ENCODE measurements at places on chromosomes 1 and 21. TPM values are rescaled to one million over a fixed set of nuclear protein-coding genes. Genes with fewer than 3 reads are reported as not detected.

DNA sequence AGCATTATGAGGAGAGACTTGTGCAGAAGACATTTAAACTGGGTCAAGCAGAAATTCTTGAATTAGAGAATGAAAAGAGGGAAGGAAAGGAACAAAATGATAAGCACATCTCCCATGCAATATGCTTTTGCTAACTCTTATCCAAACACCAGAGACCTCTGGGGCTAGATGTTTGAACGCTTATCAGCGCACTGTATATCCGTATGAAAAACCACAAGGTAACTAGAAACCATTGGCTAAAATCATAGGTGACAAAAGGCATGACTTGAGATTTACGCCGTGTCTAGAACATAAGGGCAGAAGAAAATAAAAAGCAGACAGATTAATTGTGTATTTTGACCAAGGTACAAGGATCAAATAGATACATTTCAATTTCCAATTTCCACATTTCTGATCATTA lies 38.0 kb upstream of the TIAM1 start:
- no peak for DNase-seq

Gene IL20
- total RNA-seq = not detected

- DNase-seq = no peak
These were observed 20.5 kb downstream of the FUBP1 start for GRCh38 chr1:77958391-77958790.

GRCh38 chr1:50348449-50349241 lies 74.6 kb downstream of the DMRTA2 start:
- peak; percentile 38 for DNase-seq

Gene KLHDC9
- 1.2 TPM for total RNA-seq
